ENCODE measurements at places on chromosomes 13 and 19.

DNA sequence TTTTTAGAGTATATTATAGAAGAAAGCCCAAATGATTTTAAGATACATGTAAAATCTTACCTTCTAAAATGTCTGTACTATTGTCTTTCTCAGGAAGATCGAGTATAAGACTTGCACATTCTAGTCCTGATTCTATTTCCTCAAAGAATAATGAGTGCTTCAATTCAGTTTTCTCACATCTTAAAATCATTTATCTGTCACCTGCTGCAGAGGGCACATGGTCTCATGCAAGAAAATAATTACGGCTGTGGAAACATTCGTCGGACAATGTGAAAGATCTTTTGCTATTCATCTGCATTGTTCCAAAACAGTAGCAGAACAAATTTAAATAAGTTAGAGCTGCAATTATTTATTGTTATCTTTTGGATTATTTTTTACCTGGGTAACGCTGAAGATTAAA lies 1403.5 kb downstream of the PCDH9 start:
- no peak for DNase-seq

GRCh38 chr13:43489233-43489632 lies 297.5 kb downstream of the ENOX1 start:
- no peak for DNase-seq

DNA sequence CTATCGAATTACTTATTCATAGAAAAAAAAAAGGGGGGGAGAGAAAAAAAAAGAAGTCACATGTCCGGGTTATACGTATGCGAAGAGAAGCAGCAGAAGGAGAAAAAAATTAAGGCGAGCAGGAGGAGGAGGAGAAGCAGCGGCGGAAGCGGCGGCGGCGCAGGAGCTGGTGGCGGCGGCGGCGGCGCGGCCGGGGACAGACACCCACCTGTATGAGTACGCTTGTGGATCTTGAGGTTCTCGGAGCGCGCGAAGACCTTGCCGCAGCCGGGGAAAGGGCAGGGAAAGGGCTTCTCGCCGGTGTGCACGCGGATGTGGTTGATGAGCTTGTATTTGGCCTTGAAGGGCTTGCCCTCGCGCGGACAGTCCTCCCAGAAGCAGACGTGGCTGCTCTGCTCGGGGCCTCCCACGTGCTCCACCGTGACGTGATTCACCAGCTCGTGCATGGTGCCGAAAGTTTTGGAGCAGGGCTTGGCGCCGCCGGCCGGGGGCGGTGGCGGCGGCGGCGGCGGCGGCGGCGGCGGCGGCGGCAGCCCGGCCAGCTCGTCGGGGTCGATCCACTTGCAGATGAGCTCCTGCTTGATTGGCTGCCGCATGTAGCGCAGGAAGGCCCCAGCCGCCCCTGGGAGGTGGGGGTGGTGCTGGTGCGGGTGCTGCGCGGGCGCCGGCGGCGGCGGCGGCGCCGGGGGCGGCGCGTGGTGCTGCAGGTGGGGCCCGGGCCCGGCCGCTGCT lies 1.5 kb downstream of the ZIC5 start:
- peak; percentile 84 for DNase-seq

- peak; percentile 10 for DNase-seq
Measured at GRCh38 chr19:19405971-19406877, 749 bp downstream of the GATAD2A start.

GRCh38 chr13:42971691-42972347 lies 20.2 kb downstream of the EPSTI1 start:
- DNase-seq = no peak

DNA sequence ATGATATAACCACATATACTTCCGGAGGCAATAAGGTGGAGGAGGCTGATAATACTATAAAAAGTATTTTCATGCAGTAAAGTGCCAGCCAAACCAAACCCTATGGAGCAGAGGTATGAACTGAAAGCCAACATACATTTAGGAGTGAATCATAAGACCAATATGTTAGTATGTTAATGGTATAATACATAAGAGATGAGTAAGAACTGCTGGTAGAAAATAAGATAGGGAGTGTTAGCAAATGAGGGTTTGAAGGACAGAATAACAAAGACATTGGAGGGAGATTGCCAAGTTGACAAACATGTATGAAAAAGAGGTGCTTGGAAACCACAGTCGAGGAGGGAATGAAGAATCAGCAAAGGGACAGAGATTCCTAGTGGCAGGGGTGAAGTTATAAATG lies 10.8 kb downstream of the ENOX1 start:
- no peak for DNase-seq

GRCh38 chr13:27281420-27281819 lies 10.8 kb downstream of the RASL11A start:
- DNase-seq = no peak

DNA sequence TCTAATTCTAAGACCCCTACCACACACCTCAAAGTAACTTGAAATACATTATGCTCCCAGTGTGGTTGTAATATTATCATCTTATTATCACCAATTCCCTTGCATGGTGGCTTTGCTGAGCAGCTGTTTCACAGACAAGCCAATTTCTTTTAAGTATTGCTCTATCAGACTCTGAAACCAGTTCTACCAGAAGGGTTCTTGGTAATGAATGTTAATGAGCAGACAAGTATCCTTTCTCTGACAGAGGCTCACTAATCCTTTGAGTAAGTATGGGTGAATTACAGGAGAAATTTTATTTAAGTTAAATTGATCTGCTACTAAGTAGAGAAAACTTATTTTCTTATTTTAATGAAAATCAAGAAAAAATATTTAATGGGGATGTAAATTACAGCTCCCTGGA lies 326.0 kb downstream of the GPC6 start:
- no peak for DNase-seq

- DNase-seq = no peak
Measured at GRCh38 chr19:2492870-2493269, 16.9 kb downstream of the GADD45B start.

DNA sequence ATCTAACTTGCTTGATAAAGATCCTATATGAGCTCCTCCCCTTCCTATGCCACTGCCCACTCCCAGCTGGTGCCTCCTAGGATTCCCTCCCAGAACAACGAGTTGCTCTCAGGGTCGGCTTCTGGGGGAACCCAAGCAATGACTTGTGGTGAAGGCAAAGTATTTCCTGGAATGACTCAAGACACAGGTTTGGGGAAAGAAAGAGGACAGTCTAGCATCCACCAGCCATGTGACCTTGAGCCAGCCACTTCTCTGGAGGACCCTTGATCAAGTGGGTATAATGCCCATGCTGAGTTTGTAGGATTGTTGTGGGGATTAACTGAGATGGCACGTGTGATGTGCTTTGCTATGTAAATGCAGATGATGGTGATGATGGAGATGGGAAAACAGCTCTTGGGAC lies 33.0 kb downstream of the MBD3L2B start:
- no peak for DNase-seq

GRCh38 chr13:58547419-58547818 lies 915.9 kb downstream of the PCDH17 start:
- DNase-seq = no peak

- no peak for DNase-seq
Measured at GRCh38 chr19:5152767-5153532, 184.0 kb downstream of the KDM4B start.

DNA sequence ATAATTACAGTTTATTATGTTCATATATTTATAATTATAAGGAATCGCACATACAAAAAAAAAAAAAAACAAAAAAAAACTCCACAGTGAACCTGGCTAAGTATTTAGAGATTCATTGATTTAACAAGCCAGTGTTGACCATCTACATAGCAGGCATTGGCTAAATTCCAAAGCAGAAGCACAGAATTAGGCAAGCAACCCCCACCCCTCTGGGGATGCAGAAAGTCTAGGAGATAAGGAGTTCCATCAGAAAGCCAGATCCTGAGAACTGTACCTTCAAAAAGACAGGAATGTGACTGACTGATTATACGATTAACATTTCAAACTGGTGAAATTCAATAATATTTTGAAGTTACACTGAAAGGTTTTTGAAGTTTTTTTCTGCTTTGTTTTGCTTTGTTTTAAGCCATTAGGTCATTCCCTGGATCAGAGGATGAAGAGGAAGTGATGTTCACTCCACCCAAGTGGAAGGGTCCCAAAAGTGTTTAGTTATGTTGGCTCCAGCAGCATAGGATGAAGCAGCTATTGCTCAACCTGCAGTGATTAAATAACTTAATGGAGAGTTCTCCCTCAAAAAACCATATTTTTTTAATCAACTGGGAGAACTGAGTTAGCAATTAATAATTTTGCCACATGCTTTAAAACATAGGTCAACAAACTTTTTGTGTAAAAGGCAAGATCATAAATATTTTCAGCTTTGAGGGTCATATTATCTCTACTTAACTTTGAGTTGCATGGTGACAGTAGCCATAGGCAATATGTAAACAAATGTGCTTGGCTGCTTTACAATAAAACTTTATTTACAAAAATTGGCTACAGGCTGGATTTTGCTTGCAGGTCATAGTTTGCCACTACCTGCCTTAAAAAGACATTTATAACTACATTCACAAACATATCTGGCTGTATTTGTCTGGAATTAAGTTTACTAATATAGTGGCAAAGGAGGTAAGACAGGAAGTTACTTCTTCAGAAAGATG lies 49.6 kb downstream of the DOCK9 start:
- DNase-seq = no peak

GRCh38 chr13:30963791-30964190 lies 31.3 kb downstream of the TEX26 start:
- no peak for DNase-seq

- DNase-seq = no peak
Measured at GRCh38 chr19:17618281-17618903, 62.9 kb downstream of the COLGALT1 start.

- DNase-seq = no peak
Measured at GRCh38 chr19:51321799-51322198, 10.4 kb downstream of the IGLON5 start.

DNA sequence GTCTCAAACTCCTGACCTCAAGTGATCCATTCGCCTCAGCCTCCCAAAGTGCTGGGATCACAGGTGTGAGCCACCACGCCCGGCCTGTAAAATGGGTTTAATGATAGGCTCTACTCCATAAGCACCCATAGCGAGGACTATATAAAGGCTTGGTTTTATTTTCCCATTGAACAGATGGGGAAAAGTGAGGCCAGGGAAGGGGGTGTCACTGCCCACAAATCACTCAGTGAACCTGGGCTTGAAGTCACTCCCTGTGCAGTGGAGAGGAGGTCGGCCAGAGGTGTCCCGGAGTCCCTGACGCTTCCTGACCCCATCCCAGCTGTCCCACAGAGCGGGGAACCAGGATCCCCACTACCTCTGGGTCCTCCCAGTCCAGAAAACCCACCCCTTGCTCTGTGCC lies 14.9 kb downstream of the TLE2 start:
- no peak for DNase-seq

- DNase-seq = no peak
Measured at GRCh38 chr13:19605161-19605955, 28.1 kb upstream of the MPHOSPH8 start.

GRCh38 chr19:45363861-45364459 lies 6.4 kb downstream of the ERCC2 start:
- DNase-seq = no peak

GRCh38 chr13:109990296-109990695 lies 203.9 kb upstream of the IRS2 start:
- DNase-seq = no peak

GRCh38 chr19:10003271-10003670 lies 7.0 kb downstream of the COL5A3 start:
- no peak for DNase-seq

DNA sequence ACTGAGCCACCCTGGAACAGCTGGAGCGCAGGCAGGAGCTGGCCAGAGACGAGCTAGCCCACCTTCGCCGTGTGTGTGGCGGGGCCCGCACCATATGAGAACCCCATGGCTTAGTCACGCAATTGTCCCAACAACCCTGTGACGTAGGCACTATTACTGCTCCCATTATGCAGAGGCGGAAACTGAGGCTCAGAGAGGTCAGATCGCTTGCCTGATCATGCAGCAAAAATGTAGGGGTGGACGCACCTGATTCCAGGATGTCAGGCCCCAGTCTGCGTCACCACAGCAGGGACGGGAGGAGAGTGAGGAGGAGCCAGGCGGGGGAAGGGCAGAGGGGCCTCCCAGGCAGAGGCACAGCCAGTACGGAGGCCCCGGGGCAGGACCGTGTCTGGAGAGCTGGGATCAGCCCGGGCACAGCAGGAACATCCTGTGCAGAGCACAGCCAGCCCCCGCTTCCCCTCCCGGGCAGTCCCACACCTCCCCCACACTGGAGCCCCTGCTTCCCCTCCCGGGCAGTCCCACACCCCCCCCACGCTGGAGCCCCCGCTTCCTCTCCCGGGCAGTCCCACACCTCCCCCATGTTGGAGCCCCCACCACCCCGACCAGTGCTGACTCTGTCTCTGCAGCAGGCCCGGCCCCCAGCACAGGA lies 16.7 kb downstream of the PIP5K1C start:
- DNase-seq = no peak

DNA sequence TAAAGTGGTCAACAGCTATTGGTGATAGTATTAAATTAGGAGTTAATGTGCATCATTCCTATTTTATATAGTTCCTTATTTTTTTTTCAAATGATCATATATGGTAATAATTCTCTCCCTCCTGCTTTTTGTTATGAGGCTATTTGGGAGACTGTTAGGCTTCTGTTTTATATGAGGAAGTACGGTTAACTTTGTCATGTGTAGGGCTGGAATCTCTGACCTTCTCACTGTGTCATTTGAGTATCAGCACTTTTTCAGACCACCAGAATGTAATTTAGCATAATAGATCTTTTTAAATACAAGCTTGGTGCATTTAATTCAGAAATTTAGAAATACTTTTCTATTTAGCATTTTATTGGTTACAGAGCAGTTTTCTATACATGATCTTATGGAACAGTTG lies 7.7 kb downstream of the DGKH start:
- no peak for DNase-seq

DNA sequence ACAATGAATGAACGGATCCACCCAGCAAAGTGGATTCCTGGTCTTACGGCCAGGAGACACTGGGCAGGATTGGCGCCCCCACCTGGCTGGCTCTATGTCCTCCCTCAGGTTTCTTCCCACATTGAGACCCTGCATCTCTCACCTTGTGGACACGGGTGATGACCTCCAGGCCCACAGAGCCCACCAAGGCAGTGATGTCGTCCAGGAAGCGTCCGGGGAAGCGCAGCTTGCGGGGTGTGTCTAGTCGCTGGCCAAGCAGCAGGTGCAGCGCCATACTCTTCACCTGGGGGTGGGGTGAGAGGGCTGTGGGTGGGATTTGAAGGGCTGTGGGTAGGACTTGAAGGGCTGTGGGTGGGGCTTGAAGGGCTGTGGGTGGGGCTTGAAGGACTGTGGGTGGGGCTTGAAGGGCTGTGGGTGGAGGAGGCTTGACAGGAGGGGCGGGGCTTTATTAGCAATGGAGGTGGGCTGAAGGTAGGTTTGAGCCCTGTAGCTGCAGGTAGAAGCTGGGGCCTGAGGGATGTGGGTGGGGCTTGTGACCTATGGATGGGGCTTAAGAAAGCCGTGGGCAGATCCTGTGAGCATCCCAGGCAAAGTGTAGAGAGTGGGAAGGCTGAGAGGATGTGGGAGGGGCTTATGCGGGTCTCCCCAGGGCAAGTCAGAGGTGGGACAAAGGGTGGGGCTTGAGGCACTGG lies 12.1 kb upstream of the ANGPTL8 start:
- DNase-seq = no peak

GRCh38 chr13:111215081-111216047 lies 100.3 kb downstream of the ARHGEF7 start:
- DNase-seq = peak; percentile 58

GRCh38 chr19:10115392-10116084 lies 4.0 kb downstream of the P2RY11 start:
- DNase-seq = no peak
